ENCODE measurements at places on chromosomes 12 and 14. TPM values are rescaled to one million over a fixed set of nuclear protein-coding genes. Genes with fewer than 3 reads are reported as not detected.

The CEBPE gene
- not detected for total RNA-seq

The KLRD1 gene
- total RNA-seq, result 0.49 TPM

The CD27 gene
- total RNA-seq, result not detected

The FOXN4 gene
- not detected for total RNA-seq

The SLC41A2 gene
- total RNA-seq, result 2.5 TPM

The SLC22A17 gene
- 35.3 TPM for total RNA-seq

The CLEC4D gene
- total RNA-seq, result 0.31 TPM
